ENCODE measurements at places on chromosomes 6 and 20.
A peak's percentile ranks its signal among the peaks of the same experiment; 100 is the strongest.

DNA sequence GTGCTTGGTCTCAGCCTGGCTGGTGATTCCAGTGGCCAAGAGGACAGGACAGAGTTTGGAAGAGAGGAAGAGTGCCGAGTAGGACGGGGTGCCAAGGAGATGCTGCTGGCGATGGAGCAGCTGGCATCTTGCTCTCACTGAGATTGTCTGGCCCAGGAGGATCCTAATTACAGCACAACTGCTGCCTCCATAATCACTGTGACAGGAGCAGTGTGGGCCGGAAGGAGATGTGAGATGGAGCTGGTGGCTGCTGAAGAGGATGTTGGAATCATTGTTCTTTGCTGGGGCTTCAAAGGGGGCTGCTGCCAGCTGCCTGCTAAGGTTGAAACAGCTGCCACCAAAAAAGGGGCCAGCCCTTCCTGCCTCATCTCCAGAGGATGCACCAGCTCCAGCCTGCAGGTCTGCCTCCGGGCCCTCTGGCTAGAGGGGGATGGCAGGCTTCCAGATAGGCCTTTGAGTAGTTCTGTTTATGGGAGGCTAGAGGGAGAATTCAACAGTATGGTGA, 214.4 kb downstream of the RNF144B start:
- no peak for DNase-seq

DNA sequence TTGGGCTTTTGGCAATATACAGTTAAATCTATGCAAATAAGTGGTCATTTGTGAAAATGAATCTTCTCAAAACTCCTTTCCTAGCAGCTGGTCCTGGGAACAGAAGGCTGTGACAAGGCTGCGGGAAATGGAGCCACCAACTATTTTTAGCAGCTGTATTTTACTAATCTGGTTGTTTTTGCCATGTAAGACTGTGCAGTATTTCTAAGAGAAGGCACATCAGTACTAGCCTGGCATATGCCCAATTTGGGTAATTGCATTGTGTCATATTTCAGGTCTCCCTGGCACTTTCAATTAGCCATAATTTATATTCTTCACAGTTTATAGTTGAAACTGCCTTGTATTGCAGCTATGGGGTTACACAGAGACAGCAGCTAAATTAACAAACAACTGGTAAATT, 109.6 kb downstream of the MANEA start:
- DNase-seq: no peak

GRCh38 chr6:105994118-105994590, 92.0 kb upstream of the PRDM1 start:
- DNase-seq: peak; percentile 59

- DNase-seq: peak; percentile 61
Observed at GRCh38 chr6:40210628-40211056, 276.4 kb upstream of the MOCS1 start.

DNA sequence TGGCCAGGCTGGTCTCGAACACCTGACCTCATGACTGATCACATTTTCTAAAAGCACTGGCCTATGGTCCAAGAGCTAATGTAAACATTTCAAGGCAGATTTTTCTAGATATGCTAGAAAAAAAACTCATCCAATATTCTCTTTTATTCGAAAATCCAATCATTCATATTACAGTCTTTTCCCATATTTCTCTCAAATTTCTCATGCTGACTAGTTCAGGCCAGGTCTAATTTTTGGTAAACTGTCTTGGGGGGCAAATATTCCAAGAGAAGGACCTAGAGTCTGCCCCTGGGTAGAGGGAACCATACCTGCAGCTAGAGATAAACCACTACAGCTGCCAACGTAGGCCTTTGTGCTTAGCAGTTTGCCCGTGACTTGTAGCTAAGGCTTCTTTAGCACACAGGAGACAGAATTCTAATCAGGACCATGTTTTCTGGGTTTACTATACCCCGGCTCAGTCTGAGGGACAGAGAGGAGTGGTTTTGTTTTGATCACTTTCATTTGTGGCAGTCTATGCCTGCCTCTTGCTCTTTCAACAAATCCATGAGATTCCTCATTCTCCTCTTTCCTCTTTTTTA, 71.8 kb upstream of the CITED2 start:
- no peak for DNase-seq

- no peak for DNase-seq
Observed at GRCh38 chr6:167311286-167311685, 13.6 kb upstream of the TTLL2 start.

DNA sequence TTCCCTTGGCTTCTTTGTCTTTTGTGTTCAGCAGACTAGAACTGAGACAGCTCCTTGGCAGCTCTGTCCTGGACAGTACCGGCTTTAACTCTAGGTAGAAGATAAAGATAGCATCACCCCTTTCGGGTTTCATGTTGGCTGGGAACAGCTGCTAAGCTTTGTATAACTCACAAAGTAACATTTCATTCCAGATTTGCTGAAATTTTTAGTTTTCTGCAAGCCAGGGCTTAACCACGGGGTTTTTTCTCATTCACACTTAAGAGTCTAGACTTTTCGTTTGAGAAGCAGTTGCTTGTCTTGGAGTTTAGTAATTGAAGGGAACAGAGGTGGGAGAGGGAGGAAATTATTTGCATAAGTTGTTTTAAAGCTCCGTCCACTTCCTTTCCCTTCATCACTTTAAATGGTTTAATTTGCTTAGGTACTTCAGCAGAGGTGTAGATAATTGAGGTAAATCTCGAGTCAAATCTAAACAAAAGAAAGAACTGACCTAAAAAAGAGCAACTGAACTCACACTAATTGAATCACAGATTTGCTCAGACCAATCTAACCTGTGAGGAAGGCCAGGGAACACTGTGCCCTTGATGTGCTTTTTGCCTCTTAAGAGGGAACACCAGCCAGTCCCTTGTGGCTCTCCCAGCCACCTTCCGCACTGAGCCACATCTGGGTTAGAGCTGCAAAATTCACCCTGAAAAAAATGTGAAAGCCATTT, 48.3 kb downstream of the RREB1 start:
- DNase-seq: no peak

GRCh38 chr6:152135755-152136448, 328.4 kb downstream of the ESR1 start:
- DNase-seq: no peak

GRCh38 chr6:73400656-73401055, 6.0 kb downstream of the DDX43 start:
- no peak for DNase-seq

DNA sequence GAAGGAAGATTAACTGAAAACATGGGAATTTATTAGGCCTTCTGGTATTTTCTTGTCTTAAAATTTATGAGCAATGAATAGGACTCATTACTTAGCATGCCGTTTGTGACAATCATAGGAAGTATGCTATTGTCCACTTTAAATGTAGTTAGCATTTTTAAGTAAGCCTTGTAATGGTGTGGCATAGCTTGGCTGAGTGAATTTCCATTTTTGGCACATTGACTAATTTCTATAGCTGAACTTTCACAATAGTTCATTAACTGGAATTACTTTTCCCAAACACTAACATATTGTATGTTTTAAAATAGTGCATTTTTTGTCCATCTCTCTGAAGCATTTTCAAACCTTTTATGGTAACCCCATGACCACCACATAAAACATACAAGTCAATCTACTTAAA, 15.7 kb downstream of the RSPO3 start:
- no peak for DNase-seq

GRCh38 chr6:157952861-157953351, 28.8 kb upstream of the SYNJ2 start:
- no peak for DNase-seq

- no peak for DNase-seq
Observed at GRCh38 chr6:134823710-134824034, 126.2 kb downstream of the ALDH8A1 start.

- peak; percentile 78 for DNase-seq
Observed at GRCh38 chr20:62378215-62378614, 8.7 kb upstream of the RPS21 start.

DNA sequence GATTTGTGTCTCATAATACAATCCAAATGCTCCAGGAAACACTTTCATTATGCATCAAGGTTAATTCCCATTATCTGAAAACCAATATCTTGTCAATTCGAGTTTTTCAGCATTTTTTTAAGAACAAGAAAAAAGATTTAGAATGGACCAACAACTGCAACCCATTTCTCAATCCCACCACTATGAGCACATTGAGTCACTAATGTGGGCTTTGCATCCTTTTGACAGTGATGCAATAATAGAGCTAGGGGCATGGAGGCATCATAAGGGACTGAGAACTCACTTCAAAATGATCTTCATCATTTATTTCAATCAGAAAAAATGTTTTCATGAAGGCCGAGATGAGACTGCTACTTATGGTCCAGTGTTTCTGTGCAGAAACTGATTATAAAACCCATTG, 74.8 kb upstream of the DEFB112 start:
- no peak for DNase-seq
